ENCODE measurements at places on chromosomes 12 and 14.
A peak's percentile ranks its signal among the peaks of the same experiment; 100 is the strongest.

DNA sequence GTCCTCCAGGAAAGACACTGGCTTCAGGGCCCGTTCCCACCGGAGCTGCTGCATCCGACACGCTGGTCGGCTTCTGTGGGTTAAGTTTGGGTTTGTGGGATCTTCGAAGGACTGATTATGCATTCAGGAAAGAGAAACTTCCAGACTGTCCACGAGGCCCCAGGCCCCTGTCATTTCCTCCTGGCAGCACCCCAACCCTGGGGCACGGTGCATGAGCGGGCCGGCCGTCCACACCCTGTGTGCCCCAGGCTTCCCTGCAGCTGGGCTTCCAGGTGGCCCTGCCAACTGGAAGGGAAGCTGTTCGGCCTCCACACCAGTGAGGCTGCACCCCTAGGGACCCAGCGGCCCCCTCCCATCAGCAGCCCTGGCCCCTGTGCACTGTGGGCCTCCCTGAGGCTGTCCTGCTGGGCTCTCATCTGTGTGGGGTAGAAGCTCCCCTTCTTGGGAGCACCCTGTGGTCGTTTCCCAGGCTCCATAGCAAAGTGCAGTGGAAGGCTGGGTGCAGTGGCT is 9.3 kb upstream of the FBRSL1 start:
- no peak for DNase-seq

- DNase-seq = no peak
Measured at GRCh38 chr12:122975790-122976647, 975 bp downstream of the OGFOD2 start.

GRCh38 chr12:95380997-95381786 is 92.8 kb upstream of the METAP2 start:
- DNase-seq = no peak

DNA sequence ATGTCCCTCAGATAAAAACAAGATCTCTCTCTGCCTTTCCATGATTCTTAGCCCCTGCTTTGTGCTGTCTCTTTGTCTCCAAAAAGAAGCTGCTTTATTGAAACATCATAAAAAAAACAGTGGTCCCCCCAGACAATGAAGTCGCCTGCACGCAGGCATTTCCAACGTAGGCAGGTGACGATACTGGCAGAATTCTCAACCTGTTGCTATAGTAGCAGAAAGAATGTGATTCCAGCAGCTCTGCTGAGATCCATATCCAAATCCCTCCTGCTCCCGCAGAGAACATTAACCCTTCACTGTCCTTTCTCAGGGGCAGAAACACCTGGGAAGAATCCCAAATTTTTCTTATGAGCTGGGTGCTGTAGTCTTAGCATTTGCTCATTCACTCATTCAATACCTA is 84.8 kb downstream of the STON2 start:
- no peak for DNase-seq

DNA sequence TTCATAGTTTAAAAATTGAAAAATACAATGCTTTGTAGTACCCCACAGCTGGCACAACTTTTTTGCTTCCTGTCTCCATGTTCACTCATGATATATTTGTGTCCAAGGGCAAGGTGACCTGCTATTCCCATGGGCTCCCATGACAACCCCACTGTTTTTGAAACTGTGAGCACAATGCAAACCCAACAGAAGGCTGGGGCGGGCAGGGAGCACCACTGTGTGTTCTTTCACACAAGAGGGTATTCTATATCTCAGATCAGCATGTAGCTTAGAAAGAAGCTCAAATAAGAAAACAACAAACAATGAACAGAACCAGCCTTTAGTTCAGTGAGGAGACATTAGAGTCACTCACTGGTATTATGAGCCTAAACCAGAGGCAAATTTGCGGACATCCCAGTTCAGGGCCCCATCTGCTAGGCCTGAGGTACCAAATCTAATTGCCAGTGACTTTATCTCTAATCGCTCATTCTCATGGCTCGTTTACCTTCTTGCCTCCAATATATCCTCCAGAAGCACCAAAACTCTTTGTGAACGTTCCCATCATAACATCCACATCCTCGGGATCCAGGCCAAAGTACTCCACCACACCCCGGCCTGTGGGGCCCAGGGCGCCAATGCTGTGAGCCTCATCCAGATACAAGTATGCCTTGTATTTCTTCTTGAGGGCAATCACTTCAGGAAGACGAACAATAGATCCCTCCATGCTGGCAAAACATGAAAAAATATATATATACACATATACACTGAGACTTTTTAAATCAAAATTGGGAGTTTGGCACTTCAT is 56.4 kb upstream of the ISM2 start:
- DNase-seq = no peak

GRCh38 chr12:57380300-57380699 is 50.5 kb downstream of the R3HDM2 start:
- DNase-seq = no peak

GRCh38 chr12:92134638-92135274 is 10.9 kb downstream of the BTG1 start:
- DNase-seq = no peak

DNA sequence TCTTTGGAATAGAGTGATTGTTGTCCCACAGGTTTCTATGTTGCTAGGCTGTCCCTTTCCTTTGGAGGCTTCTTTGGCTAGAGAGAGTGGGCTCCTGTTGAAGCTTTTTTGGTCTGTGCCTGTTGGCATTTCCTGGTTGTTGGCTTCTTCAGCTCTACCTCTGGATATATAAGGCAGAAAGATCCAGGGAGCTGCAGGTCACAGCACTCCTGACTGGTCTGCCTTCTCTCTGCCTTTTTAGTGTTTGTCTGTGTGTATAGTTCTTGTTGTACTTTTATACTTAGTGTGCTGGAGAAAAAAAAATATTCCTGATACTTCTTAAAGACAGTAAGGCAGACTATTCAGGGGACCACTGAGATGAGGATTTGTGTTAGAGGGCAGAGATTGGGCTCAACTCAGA is 202.7 kb downstream of the FBXL14 start:
- no peak for DNase-seq

- DNase-seq = no peak
Measured at GRCh38 chr12:91094957-91095356, 16.3 kb downstream of the LUM start.

DNA sequence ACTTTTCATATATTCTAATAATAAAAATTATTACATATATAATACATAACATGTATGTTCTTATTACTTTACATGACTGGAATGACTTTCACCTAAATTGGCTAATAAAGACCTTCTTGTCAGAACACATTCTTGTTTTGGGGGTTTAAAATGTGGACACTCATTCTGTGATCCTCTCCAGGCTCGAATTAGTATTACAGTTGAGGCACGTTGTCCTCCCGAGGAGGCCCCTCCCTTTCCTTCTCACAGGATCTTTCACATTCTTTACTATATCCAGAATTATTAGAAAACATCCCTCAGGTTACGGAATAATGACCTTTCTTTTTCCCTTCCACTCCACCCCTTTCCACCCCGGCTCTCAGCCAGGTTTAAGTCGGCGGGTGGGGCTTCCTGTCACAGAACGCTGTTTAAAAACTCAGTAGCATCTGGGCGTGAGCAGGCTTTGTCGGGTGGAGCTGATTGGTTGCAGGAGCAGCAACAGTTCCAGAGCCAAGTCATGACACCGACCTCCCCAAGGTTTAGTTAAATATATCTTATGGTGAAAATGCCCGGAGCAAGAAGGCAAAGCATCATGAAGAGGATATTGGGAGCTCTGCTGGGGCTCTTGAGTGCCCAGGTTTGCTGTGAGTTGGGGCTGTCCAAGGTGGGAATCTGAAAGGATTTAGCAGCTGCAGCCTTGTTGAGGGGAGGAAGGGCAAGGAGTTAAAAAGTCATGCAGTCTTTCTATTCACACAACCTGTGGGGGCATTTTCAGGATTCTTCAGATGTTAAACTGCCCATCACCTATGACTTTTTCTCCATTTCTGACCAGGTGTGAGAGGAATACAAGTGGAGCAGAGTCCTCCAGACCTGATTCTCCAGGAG is 396.7 kb upstream of the OR4E1 start:
- DNase-seq = peak; percentile 33

DNA sequence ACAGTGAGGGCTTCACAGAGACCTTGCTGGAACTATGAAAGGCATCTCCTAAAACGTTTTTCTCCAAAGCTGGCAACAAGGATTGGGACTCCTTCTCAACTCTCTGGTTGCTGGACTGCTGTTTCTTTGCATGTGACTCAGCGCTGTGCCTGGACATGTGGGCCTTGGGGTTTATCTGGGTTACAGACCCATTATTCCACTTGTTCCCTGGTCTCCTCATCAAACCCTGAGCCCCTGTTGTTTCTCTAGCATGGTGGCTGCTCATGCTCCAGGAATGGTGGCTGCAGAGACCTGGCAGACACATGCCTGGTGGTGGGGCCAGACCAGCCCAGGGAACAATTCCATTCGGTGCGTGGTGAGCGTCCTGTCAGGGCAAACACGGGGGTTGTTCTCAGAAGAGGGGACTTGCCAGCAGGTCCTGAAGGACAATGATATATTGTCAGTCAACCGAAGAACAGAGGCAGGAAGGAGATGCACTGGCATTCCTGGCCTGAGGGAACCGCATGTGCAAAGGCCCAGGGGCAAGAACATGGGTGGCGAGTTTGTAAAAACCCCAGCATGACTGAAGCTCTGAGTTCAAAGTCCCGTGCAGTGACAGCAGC is 320.1 kb upstream of the RTL1 start:
- no peak for DNase-seq

- DNase-seq = peak; percentile 63
Measured at GRCh38 chr12:96719660-96720362, 187.2 kb upstream of the NEDD1 start.

DNA sequence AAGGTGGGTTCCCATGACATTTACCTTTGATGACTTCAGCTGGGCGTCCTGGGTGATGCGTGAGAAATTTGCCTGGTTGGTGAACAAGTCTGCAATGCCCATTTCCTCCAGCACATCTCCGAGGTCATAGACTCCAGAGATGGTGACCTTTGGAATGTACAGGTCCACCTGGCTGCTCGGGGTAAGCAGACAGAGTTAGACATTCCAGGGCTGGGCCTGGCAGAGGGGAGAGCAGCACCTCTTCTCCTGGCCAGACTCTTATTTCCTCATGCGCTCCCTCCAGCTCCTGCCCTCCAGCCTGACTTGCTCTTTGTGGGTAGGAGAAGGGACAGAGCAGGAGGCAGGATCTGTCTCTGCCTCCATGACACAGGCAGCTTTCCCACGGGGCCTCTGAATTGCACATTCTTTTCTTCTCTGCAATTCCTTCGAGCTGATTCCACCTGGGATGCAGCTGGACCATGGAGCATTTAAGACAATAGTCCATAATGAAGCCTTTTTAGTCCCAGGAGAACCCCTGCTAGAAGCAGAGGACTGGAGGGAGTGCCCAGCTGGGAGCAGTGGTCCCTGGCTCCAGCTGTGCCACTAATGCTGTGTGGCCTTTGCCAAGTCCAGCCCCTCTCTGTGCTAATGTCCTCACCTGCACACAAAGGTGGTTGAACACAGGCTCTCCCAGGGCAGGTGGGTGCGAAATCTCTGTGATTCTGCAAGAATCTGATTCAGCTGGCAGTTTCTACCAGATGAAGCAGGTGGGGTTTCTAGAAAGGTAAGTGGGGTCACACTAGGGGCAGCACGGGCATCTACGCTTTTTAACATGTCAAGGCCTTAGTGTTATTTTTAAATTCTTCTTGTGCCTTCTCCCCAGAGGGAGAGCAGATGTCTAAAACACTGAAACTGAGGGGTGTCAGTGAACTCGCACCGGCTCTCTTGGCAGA is 13.2 kb upstream of the SERPINA10 start:
- DNase-seq = no peak

- peak; percentile 85 for DNase-seq
Measured at GRCh38 chr12:6788972-6789924, at the start of gene CD4. Gene CD4, plus strand, starts transcription at chr12:6789528. Its CDS starts 10,611 bp downstream, at chr12:6800139.

DNA sequence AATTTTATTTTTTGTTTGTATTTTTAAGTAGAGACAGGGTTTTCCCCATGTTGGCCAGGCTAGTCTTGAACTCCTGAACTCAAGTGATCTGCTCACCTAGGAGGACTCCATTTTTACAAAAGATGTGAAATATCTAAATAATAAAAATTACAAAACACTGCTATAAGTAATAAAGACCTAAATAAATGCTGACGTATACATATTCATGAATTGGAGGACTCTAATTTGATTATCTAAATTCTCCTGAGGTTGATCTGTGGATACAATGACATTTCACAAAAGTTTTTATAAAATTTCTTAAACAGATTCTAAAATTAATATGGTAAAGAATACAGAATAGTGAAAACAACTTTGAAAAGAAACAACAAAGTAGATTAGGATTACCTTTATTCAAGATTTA is 1224.0 kb downstream of the SLC16A7 start:
- DNase-seq = no peak

DNA sequence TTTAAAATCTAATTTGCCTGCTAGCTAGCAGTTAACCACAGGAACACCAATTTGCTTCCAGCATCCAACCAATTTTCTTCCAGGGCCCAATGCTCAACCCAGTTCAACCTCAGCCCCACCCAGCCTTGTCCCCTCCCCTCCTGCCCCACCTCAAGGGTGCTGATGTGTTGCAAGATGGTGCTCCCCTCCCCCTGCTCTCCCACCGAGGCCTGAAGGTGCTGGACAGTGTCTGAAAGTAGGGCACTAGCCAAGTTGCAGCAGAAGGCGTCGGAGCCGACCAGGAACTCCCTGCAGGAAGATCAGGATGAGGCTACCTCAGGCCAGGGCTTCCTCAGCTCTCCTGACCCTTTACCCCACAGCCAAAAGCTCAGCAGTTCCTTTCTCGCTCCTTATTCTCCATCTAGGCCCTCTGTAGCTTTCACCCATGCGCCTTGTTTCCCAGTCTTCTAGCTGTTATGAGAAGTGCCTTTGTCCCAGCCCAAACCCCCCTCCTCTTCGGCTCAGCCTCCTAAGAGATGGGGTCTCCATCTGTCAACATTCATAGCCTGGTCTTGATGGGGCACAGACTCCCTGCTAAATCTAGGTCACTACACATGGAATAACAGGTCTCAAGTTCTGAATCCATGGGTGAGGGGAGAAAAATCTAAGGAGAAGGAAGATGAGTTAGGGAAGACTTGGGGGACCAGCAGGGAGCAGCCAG is 3.6 kb downstream of the STAT6 start:
- DNase-seq = no peak

DNA sequence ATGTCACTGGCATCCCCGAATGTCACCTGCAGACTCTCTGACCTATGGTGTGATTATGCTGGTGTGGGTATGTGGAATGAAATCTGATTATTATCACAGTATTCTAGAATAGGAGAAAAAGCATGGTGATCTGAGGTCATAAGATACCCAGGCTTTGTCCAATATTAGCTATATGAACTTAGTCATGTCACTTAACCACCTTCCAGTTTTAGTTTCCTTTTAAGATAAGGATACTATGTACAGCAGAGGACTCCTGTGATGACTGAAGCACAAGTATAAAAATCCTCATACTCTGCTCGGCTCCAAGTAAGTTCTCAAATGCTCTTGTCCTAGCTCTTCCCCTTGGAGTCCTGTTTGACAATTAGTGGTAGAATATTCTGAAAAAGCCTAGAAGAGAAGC is 2.8 kb downstream of the GNS start:
- DNase-seq = no peak

DNA sequence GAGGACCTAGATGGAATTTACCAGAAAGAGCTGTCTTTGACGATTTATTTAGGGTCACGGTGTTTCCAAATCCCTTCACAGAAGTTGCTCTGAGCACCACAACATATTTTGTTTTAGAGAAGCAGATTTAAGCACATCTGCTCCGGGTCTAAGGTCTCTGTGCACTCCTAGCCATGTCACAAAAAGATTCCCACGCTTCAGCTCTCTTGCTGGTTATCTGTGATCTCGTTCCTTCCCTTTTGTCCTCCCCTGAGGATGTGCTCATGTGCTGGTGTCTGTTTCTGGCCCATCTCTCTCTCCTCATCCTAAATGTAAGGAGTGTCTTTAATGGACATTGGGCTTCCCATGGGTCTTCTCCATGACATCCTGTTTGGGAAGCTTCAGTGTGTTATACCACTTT is 53.7 kb upstream of the GNPNAT1 start:
- no peak for DNase-seq
